ENCODE measurements at places on chromosomes 4 and X.

DNA sequence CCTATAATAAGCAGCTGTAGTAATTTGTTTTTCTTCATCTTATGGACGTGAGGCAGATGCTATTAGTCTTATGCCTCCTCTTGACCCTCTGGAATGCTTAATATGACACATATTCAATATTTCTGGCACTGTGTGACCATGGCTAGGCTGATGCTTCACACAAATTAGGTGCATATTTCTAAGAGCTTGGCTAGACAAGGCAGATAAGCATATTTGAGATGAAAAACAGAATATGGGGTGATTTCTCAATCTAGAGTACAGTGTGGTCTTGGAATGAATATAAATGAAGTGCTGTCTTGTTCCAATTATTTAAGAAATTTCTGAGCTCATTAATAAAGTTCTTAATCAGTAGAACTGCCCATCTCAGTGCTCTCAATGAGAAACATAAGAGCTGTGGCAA is 156.2 kb downstream of the NPNT start:
- no peak for DNase-seq

DNA sequence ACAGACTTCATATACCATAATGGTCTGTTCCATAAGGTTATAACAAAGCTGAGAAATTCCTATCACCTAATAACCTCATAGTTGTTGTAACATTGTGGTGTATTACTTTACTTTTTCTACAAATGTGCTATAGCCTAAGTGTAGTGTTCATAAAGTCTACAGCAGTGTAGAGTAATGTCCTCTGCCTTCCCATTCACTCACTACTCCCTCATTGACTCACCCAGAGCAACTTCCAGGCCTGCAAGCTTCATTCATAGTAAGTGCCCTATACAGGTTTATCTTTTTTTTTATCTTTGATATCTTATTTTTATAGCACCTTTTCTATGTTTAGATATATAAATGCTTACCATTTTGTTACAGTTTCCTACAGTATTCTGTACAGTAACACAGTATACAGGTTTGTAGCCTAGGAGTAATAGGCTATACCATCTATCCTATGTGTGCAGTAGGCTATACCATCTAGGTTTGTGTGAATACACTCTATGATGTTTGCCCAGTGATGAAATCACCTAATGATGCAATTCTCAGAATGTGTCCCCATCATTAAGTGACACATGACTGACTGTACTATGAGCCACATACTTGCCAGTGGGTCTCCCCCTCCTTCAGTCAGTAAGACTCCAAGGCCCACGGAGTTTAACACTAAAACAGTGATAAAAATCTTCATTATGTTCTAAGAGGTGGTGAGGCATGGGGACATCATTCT is 299.9 kb downstream of the UNC5C start:
- no peak for DNase-seq

- no peak for DNase-seq
Measured at GRCh38 chr4:22488106-22488505, 27.8 kb downstream of the ADGRA3 start.

DNA sequence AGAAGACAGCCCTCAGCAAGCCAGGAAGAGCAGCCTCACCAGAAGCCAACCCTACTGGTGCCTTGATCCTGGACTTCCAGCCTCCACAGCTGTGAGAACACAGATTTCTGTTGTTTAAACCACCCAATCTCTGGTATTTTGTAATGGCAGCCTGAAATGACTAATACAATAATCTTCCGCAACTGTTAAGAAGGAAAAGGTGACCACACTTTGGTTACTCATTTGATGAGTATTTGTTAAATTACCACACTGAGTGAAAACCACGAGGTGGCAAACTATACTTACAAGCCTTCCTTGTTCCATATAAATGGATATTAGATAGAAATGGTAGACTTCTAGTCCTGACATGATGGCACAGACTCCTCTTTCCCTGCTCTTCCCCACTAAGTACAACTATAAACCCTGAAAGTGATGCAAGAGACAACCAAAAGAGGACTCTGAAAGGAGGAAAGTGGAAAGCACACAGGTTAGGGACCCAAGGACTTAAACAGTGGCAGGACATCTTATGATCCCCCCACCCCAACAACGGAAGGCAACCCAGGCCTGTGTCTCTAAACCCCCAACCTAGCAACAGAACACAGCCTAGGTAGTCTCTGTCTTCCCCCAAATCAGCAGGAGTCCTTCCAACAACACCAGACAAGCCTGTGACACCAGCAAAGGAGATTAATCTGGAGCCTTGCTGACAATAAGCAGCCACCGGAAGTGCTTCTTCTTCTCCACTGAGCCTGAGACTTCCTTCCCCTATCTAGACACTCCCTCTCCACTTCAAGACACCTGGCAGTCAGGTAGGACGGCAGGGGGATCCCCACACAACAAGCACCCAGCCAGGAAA is 12.3 kb downstream of the ZNF182 start:
- no peak for DNase-seq

GRCh38 chrX:31178769-31179125 is 106.9 kb upstream of the FTHL17 start:
- no peak for DNase-seq

DNA sequence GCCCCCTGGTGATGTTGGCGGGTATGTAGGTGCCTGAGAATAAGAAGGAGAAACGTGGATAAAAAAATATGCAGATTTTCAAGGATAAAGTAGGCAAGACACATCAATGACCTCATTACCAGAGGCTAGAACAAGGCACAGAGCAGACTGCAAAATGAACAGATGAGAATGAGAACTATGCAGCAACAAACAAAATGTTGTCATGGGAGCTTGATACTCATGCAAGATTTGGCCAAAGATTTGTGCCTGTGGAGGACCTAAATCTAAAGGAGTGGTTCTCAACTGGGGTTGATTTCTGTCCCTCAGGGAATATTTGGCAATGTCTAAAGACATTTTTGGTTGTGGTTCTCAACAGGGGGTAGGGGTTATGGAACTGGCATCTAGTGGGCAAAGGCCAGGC is 177.3 kb downstream of the FRMPD4 start:
- no peak for DNase-seq

Data from dermis microvascular lymphatic vessel endothelial cell (primary cell).